ENCODE measurements at places on chromosomes 5 and 9.

DNA sequence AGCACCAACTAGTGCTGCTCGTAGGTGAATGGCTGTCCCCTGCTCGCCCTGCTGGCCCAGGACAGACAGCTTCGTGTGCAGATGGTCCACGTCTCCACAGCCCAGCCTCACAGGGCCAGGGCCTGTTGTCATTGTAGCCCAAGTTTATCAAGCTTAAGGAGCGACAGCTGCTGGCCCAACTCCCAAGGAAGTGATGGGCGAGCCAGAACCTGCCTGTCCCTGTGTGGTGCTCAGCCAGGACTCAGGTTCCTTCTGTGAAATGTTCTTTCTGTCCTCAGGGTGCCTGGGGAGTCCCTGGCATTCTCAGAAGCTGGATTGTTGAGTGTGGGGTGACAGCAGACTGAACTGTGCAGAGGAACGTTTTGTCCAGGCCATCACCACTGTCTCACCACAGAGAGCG lies 16.4 kb downstream of the TRIP13 start:
- DNase-seq = no peak

GRCh38 chr9:81408951-81409350 lies 280.4 kb downstream of the TLE1 start:
- DNase-seq = no peak

DNA sequence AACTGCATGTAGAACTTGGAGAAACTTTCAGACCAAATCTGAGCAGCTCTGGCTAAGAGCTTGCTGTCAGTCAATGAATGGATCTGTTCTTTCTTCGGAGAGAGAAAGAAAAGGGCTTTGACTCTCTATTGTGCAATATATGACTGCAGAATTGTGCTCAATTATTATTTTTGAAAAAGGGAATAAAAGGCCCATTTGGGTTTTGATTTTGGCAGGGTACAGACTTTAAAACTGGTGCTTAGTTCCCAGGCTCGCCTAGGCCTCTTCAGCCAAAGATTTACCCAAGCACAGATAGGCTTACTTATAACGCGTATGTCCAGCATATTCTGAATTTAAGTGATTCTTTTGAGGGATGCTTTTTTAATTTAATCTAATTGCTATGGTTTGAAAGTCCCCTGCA lies 59.3 kb downstream of the RETREG1 start:
- DNase-seq = no peak

DNA sequence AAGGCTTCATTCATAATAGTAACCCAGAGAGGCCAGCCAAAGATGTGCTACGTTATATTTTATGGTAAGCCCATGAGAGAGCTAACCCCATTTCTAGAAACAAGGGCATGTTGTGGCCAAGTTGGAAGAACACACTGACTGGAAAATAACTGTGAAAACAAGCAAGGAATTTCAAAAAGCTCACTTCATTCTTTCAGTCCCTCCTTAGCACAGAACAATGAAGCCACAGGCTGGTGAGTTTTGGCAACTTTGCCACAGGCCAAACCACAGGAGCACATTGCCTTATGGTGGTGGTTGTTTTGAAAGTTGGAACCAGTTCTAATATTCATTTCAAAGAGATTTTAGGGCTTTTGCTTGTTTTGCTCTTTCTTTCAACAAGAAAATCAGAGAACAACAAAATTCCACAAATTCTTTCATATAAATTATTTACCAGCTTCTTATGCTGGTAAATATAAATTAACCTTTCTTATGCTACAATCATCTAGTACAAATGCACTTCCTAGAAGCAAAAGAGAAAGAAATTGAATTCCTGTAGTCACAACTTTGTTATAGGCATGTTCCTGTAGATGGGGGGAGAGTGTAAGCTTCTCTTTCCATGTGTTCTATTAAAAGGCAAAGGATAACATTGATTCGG lies 225.4 kb upstream of the RFX3 start:
- DNase-seq = no peak

- no peak for DNase-seq
These were observed 68.1 kb upstream of the SPIN1 start for GRCh38 chr9:88319936-88320747.
